ENCODE measurements at places on chromosomes 3 and 15. TPM values are rescaled to one million over a fixed set of nuclear protein-coding genes. Genes with fewer than 3 reads are reported as not detected.

The GUCA1C gene
- not detected for total RNA-seq

The LRRC34 gene
- total RNA-seq: 3.8 TPM

- DNase-seq: no peak
These were observed 8.5 kb downstream of the POC1A start for GRCh38 chr3:52145736-52146110.

- DNase-seq: no peak
These were observed 598.2 kb upstream of the NECTIN3 start for GRCh38 chr3:110473405-110473804.

- no peak for DNase-seq
These were observed 93.3 kb upstream of the RAD18 start for GRCh38 chr3:9056581-9056980.

DNA sequence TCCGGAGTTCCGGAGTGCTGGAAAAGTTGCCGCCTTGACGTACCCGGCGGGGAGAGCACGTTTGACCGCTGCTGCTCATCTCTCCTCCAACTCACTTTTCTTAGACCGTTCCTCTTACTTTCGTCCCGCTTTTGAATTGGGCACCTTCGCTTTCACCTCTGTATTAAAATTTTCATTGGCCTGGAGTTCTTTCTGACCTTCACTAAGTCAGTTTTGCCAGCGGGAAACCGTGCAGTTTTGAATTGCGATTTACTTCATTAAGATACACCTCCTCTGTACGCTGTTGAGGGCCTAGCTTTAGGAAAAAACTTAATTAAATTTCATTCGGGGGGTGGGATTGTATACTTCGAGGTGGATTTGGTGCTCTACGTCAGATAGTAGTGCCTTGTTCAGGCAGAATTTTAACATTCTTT is 1.3 kb downstream of the GMPS start:
- no peak for DNase-seq
